Panc1 (cell line): ENCODE measurements at places on chromosomes 12 and 14.

GRCh38 chr14:78302841-78303240 is 132.7 kb downstream of the NRXN3 start:
- DNase-seq, result no peak

GRCh38 chr14:104066279-104066678 is 19.2 kb upstream of the ASPG start:
- DNase-seq, result no peak

GRCh38 chr12:94987801-94988200 is 15.7 kb downstream of the NDUFA12 start:
- DNase-seq, result no peak

GRCh38 chr14:105145381-105146180 is 23.0 kb downstream of the JAG2 start:
- DNase-seq, result no peak

- DNase-seq, result no peak
Measured at GRCh38 chr14:73313151-73313550, 75.8 kb downstream of the PAPLN start.

DNA sequence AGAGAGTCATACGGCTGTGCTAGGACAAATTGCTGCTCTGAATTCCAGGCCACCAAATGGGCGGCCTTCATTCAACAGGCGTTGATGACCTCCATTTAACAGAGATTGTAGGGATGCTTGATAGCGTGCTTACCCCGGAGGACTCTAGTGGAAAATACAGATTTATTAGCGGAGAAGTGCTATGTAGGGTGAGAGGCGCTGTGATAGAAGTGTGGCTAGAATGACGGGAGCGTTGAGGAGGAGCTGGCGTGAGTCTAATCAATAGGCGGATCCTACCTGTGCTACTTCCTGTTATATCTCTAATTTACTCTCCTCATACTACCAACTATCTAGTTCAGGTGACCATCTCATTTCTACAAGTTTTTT is 668 bp downstream of the MRPS35 start:
- no peak for DNase-seq

DNA sequence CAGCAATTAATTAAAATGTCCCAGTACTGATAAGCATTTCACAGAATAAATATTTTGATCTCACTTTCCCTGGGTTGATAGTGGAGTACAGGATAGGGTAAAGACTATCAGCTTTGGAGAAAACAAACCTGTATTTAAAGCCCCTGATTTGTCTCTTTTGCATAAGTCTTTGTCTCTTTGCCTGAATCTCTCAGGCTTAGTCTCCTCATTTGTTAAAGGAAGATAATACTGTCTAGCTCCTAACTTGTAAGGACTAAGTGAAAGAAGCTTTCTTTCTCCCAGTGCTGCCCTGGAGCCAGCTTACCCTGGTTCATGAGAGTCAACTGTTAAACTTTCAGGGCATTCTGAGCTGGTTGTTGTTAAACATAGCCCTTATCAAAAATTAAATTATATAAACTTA is 5.5 kb upstream of the NR1H4 start:
- no peak for DNase-seq

GRCh38 chr12:11812586-11813437 is 163.3 kb downstream of the ETV6 start:
- no peak for DNase-seq

GRCh38 chr12:124259154-124260066 is 35.5 kb upstream of the RFLNA start:
- DNase-seq, result no peak

GRCh38 chr14:95620659-95621059 is 65.6 kb upstream of the TCL1B start:
- no peak for DNase-seq

DNA sequence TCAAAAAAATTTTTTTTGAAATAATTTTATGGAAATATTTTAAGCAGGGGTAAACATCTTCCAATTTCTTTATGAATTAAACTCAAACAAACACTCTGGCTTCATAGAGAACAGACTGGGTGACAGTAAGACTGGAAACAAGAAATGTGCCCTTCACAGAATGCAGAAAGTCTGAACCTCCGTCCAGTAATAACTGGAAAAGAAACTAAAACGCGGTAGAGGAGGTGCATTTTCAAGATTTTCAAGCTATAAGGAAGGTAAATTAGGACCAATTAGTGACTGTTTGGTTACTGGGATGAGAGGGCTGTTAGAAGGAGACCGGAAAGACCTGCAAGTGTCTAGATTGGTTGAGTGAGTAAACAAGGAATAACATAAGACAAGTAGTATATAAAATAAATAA is 245.7 kb downstream of the CEP128 start:
- DNase-seq, result no peak

DNA sequence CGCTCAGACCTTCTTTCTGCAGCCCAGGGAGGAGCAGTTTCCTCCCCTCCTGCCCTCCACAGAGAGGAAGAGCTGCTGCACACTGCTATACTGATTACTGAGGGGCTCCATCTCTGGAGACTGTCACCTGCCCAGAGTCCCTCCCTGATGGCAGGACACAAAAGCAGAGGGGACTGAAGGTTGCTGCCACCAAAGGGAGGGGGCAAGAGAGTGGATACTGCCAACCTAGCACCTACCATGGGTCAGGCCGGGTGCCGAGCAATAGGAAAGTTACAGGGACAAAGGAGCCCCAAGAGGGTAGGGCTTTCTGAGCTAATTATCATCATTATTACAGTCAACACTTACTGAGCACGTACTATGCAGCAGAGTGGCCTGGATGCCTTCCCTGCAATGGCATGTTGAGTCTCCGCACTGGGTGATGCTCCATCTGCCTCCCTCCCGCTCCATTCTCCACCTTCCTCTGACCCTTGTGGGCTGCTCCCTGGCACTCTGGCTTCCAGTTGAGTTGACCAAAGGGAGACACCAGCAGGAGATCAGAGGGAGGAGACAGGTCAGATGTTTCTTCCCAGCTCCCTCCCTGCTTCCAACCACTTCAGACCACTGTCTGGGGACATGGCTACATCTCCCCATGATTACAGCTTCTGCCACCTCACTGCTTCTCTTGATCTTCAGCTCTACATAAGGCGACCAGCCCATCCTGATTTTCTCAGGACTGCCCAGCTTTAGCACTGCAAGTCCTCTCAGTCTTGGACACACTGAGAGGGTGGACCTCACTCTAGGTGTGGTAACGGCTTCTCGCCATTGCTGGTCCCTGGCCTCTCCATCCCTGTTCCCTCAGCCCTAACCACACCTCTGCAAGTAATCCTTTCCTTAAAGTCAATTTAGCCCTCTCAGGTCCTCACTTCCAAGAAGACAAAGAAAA is 2.6 kb upstream of the KRT79 start:
- no peak for DNase-seq
